ENCODE measurements at places on chromosomes 6 and 20. TPM values are rescaled to one million over a fixed set of nuclear protein-coding genes. Genes with fewer than 3 reads are reported as not detected.

CEP43 gene
- 17.7 TPM for total RNA-seq

GRCh38 chr6:135937106-135937505, 85.6 kb downstream of the PDE7B start:
- no peak for DNase-seq

TGM6 gene
- total RNA-seq, result not detected

GRCh38 chr6:64459411-64459944, 823.9 kb downstream of the PHF3 start:
- no peak for DNase-seq

- no peak for DNase-seq
These were observed 183.4 kb downstream of the ANKRD60 start for GRCh38 chr20:58044931-58045555.

MRPS26 gene
- 48.3 TPM for total RNA-seq

DNA sequence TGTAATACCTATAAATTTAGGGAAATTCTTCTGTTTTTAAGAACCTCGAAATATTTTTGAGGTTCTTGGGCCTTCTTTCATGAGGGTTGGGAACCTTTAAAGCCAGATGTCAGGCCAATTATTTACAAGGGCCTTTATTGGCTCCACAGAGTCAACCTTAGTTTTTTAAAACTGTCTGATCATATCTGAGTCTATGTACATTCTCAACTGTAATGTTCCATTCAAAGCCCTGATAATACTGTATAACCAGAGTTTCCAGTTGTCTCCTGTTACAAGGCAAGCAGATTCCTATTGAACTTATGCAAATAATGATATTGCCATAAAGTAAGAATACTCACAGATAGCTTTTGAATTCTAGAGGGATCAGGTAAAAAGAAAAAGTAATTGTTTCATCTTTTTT, 545.5 kb downstream of the EPM2A start:
- DNase-seq, result no peak

DNA sequence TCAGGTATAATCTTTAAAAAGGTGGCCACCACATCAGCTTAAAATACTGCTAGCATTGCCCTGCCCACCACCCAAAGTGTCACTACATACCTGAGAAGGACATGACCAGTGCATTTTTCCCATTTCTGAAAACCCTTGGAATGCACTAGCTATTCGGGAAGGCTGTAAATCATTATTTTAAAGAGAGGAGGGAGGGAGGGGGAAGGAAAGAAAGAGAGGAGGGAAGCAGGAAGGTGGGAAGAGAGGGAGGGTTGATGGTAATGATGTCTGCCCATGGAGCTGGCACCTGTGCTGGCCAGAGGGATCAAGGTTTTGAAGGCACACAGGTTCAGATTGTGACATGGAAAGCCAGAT, 32.4 kb downstream of the VAPB start:
- no peak for DNase-seq

SLPI gene
- 147 TPM for total RNA-seq

DNA sequence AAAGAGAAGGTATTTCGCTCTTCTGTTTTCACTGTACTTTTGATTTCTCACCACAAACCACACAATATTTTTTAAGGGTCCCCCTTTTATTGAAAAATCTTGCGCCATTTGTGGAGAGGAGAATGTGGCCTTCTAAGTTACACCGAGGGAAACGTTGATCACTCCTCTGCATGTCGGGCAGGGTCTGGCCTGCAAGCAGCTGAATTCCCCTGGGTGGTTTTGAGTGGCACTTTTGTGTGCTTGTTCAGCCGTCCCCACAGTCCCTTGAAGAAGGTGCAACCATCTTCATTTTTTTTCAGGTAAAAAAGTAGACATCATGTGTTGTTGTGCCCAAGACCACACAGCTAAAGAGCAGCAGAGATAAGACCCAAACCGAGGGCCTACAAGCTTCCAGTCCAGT, 6.1 kb downstream of the GPR31 start:
- no peak for DNase-seq

PRDM1 gene
- total RNA-seq, result 1.0 TPM

DNA sequence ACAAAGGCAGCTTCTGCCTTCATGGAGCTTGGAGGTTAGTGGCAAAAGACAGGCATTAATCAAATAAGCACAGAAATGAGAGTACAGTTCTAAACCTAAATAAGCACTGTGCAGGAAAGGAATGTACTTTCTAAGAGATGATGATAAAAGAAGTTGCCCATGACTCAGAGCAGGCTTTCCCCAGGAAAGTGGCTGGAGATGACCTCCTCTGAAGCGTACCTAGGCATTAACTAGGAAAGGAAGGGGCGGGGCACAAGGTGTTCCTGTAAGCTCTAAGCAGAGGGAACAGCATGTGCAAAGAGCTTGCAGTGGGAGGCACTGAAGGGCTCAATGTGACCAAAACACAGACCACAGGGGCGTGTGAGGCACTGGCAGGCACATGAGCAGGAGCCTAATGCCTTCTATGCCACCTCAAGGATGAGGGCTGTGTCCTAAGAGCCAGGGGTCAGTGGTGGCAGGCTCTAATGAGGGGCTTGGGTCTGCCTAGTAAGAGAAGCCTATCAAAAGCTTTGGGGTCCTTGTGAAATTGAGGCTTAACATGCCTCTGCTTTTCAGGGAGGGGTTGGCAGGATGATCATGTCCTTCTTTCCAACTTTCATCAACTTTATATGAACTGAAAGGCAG, 4.9 kb downstream of the SSTR4 start:
- DNase-seq, result no peak

POLR1H gene
- total RNA-seq, result 8.2 TPM
